Activated CD4-positive, alpha-beta T cell treated with anti-CD3 and anti-CD28 coated beads for 36 hours (primary cell): ENCODE measurements at places on chromosomes 6 and 20.
A peak's percentile ranks its signal among the peaks of the same experiment; 100 is the strongest.

DNA sequence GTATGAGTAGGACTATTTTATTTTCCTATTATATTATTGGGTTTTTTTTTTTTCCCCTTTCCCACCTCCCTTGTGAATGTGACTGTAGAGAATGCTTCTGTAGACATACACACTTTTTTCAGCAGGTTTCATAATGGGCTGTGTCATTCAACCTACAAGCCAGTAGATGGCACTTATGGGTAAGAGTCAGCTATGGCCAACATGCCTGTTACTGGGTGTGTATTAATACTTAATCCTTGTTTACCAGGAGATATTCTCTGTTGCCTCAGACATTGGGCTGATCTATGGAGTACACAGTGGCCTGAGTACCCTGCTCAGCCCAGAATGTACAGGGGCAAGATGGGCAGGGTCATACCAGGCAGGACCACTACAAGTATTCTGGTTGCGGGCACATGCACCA lies 382.5 kb downstream of the EPHA7 start:
- no peak for DNase-seq

DNA sequence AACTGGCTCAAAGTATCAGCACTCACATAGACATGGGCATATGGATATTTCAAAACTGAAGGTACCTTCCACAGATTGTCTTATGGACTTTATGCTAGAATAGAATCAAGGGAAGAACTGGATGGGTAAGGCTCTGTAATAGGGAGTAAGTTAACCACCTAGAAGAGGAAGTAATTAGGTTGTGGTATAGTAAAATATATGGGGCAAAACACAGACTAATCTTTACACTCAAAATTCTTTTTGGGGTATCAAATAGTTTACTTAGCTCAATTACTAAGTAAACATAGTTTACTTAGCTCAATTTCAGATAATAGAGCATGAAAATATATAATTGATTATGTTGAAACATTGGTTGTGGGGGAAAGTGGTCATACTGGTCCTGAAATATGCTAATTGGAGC lies 94.2 kb upstream of the ATXN1 start:
- no peak for DNase-seq

- no peak for DNase-seq
Observed at GRCh38 chr20:37419774-37420542, 74.0 kb downstream of the SRC start.

DNA sequence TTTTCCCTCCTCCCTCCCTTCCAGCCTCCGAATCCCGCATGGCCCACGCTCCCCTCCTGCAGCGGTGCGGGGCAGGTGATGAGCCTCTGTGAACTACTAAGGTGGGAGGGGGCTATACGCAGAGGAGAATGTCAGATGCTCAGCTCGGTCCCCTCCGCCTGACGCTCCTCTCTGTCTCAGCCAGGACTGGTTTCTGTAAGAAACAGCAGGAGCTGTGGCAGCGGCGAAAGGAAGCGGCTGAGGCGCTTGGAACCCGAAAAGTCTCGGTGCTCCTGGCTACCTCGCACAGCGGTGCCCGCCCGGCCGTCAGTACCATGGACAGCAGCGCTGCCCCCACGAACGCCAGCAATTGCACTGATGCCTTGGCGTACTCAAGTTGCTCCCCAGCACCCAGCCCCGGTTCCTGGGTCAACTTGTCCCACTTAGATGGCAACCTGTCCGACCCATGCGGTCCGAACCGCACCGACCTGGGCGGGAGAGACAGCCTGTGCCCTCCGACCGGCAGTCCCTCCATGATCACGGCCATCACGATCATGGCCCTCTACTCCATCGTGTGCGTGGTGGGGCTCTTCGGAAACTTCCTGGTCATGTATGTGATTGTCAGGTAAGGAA lies at the start of gene OPRM1:
Gene OPRM1, plus strand, starts transcription at position 10 of the 612 bp plus-strand sequence. Its CDS starts 305 bp downstream, at position 315.
- DNase-seq: peak; percentile 68

- no peak for DNase-seq
Observed at GRCh38 chr6:166776571-166776970, 149.5 kb upstream of the RPS6KA2 start.

GRCh38 chr20:41055679-41056078 lies 27.1 kb downstream of the TOP1 start:
- DNase-seq: no peak

DNA sequence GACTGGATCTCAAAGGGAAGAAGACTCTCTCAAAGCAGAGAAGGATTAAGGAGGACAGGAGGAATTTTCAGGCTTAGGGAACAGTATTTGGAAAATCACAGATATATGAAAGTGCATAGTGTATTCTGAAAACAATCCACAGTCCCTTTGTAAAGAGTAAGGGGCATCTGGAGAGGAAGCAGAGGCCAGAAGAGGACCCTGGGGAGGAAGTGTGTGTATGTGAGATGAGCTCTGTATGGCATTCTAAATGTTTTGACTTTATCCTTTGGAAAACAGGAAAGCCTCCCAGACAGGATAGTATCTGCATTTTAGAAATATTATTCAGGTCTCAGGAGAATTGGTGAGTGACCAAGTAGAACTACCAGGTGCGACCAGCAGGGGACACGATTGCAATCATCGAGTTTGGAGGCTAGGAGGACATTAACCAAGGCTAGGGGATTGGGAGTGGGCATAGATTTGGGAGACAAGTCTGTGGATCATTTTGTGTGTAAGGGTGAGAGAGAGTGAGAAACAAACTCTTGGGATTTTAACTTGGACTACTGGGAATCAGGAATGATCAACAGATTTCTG lies 38.3 kb upstream of the FAM184A start:
- peak; percentile 35 for DNase-seq

GRCh38 chr6:10269814-10270472 lies 144.9 kb downstream of the TFAP2A start:
- DNase-seq: no peak

GRCh38 chr6:32845384-32845884 lies 1.6 kb upstream of the PSMB8 start:
- peak; percentile 73 for DNase-seq

DNA sequence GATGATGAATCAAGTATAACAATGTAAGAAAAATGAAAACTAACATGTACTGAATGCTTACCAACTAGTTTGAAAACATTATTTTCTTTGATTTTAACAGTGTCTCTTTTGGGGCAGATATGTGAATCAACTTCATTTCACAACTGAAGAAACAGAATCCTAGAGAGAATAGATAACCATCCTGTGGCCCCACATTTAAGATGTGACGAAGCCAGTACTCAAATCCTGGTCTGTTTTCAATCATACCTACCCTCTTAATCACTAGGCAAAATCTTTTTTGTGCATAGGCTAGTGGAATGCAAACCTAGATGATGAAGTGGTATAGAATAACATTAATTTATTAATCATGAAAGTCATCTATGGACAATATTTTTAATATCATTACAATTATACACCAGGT lies 371.6 kb upstream of the EPHA7 start:
- DNase-seq: no peak

GRCh38 chr6:87199787-87200186 lies 44.4 kb downstream of the ZNF292 start:
- DNase-seq: no peak

- DNase-seq: no peak
Observed at GRCh38 chr20:56752274-56752673, 123.2 kb downstream of the TFAP2C start.

DNA sequence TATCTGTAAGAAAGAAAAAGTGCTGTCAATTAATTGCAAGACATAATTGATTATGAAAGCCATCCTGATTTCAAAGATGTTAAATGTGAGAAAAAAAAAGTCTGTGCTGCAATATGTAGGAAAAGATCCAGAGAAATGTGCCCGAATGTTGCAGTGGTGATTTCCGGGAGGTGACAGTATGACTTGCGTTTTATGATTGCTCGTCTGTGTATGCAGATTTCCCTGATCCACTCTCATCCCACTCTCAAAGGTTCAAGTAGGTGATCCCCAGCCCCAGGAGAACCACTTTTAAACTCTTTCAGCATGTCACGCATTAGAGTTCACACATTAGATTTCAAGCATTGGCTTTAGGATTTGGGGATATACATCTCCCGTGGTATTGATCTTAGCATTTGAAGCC lies 57.8 kb downstream of the TPD52L1 start:
- no peak for DNase-seq

GRCh38 chr6:34644716-34645115 lies 51.9 kb downstream of the ILRUN start:
- DNase-seq: no peak

GRCh38 chr6:6604566-6604965 lies 16.0 kb downstream of the LY86 start:
- DNase-seq: no peak

- DNase-seq: no peak
Observed at GRCh38 chr6:168376811-168377483, 57.4 kb upstream of the DACT2 start.

- DNase-seq: no peak
Observed at GRCh38 chr6:143097224-143097795, 36.6 kb downstream of the AIG1 start.

GRCh38 chr6:40439026-40439800 lies 148.0 kb downstream of the LRFN2 start:
- no peak for DNase-seq

GRCh38 chr20:49136817-49137571 lies 51.1 kb downstream of the STAU1 start:
- no peak for DNase-seq

DNA sequence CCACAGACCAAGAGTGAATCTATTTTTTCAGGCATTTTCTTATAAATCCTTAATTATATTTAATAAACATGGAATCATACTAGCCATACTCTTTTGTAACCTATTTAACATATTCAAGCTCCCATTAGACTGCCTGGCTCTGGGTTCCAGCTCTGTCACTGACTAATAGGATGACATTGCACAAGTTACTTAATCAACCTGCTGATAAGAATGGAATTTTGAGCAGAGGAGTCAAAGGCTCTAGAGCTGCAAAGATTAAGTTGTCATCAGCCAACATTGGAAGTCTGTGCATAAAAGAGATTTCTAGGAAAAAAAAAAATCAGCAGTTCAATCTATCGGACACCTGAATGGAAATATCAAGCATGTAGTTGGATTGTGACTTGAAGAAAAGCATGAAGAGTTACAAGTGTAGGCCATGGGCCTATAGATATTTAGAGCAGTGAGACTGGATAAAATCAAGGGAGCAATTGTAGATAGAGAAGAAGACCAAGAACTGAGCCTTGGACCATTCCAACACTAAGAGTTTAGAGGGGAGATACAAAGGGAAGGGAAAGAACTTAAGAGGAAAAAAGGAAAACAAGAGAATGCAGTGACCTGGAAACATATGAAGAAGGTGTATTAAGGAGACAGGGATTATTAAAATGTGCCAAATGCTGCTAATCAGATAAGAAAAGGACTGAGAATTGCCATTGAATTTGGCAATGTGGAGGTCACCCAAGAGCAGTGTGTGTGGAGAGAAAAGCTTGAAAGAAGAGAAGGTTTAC lies 11.0 kb upstream of the HINT3 start:
- DNase-seq: no peak

GRCh38 chr6:69866351-69866769 lies at the start of gene COL19A1:
TSS of gene COL19A1 (plus strand) at chr6:69866556. CDS start at chr6:69879568, 13,012 bp downstream.
- peak; percentile 41 for DNase-seq

GRCh38 chr20:15922556-15922955 lies 650.7 kb downstream of the KIF16B start:
- no peak for DNase-seq

DNA sequence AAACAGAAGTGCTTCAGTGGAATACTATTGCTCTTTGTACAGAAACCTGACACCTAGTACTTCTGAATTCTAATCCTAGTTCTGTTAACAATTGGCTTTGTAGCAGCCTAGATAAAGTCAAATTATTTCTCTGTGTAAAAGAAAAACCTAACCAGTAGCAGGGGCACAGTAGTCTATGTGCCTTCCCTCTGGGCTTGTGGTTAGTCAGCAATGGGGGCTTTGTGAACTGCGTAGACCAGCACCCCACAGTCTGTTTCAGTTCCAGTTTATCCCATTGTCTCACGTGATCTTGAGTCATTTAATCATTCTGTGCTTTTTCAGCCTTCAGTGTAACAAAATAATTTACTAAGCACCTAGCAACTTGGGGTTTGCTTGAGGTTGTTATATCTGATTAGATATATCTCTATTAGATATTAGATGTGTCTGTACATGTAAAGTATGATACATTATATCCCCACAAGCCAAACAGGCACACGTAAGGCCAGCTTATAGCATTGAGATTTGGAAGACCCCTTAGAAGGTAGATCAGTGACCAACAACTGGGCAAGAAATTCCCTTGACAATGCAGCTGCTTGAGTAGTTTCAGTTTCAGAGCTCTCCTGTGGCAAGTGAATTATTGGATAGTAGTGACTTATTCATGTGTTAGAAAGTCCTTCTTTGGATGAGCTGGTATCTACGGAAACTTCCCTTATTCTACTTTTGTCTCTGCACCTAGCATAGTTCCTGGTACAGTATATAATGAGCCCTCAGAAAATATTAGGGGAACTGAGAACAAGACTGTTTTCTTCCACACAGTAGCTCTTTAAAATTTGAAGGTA lies 27.9 kb upstream of the CCR6 start:
- DNase-seq: no peak

GRCh38 chr6:158654960-158655489 lies 5.2 kb downstream of the SYTL3 start:
- no peak for DNase-seq

- DNase-seq: no peak
Observed at GRCh38 chr6:37984578-37984977, 165.1 kb downstream of the ZFAND3 start.

DNA sequence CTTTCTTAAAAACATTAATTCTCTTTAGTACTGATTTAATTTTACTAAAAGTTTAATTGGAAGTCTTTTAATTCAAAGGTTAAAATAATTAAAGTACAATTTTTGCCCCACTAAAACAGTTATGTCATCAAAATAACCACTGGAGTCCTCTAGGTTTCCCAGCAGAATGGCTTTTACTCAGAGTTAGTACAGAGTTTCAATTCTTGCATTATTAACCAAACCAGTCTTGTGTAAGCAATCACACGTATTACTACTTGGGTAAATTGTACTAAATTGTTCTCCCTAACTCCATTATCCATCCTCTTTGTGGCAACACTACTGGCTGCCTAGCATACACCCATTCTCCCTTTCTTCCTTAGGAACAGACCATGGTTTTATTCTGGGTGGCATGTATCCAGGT lies 36.9 kb downstream of the CDK19 start:
- DNase-seq: no peak

- DNase-seq: peak; percentile 50
Observed at GRCh38 chr20:13220194-13220903, 725 bp upstream of the ISM1 start.

DNA sequence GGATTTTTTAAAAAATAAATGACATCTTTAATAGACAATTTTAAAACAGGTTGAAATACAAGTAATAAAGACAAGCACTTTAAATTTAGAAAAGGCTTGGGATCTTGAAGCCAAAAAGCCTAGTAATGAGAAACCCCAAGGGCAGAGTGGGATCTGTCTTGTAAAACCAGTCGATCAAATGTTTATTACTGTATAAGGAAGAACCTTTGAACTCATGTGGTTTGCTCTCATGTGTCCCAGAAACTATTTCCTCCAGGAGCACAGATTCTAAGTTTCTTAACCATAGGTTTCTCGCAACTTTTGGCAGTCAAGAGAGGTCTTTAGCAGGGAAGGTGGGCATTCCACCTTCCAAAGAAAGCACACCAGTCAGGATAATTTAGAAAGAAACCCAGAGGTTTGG lies 541.7 kb upstream of the BTBD3 start:
- DNase-seq: no peak

DNA sequence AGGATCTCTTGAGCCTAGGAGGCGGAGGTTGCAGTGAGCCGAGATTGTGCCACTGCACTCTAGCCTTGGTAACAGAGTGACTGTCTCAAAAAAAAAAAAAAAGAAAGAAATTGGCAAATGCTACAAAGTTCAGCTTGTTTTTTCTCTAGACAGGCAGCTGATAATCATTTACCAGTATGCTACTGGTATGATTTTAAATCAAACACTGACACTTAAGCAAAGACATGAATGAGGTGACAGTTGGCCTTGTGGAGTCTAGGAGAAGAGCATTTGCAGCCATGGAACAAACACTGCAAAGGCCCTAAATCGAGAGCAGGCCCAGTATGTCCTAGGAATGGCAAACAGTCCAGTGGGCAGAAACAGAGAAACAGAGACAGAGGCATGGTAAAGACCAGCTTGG lies 99.7 kb upstream of the CEP85L start:
- DNase-seq: no peak
